Skin of body (tissue), 3 donors: ENCODE measurements at places on chromosomes 13 and 19. TPM values are rescaled to one million over a fixed set of nuclear protein-coding genes. Genes with fewer than 3 reads are reported as not detected.

GRCh38 chr19:46537136-46538097 lies 41.8 kb upstream of the PNMA8B start:
- no peak for DNase-seq

DNA sequence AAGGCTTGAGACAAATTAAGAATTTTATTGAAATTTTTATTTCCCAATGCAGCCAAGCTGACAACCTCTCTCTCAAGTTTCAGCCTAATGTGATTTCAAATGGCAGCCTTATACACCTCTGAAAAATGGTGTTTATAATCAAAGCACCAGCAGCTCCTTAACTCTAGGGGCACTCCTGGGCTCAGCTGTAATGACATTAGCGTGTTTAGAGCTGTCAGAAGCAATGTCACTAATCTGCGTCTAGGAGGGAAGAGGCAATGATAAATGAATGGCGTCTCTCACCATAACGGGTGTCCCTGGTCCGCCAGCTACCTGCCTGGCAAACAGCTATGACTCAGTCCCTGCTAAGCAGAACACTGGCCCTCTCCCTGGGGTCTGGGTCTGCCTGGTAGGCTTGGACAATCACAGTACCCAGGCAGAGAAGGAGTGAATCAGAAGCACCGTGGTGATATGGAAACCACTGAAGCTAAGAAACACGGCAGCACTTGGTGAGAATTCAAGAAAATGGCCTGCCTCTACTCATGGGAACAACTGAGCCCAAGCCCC lies 131.8 kb upstream of the VSTM2B start:
- no peak for DNase-seq

DNA sequence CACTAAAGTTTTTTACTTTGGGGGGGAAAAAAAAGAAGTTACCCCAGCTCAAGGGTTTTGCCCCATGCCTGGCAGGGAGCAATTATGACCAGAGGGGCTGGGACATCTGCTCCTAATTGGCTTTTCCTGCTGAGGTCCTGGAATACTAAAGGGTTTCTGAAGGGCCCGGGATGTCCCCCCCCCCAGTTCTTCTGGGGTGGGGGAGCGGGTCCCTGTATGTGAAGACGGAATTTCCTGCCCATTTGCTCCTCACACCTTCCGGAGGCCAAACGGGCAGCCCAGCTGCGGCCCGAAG lies 1.1 kb upstream of the DLL3 start:
- DNase-seq = no peak

- DNase-seq = peak; percentile 33
Measured at GRCh38 chr13:111114362-111115060, 599 bp upstream of the ARHGEF7 start.

DNA sequence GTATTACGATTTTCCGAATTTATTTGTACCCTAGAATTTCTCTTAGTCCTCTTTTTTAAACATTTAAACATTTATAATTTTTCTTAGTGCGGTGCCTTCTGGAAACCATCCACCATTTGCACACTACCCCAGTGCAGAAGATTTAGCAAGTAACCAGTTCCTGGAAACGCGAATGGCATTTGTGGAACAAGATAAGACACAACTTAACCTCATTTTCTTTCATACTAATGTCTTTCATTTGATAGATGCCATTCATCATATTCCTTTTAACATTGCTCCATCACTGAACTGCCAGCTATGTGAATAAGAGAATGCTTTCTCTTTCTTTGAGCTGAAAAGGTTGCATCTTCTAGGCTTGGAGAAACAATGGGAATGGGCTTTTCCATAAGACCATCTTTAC lies 6.8 kb downstream of the FRY start:
- DNase-seq = no peak

DNA sequence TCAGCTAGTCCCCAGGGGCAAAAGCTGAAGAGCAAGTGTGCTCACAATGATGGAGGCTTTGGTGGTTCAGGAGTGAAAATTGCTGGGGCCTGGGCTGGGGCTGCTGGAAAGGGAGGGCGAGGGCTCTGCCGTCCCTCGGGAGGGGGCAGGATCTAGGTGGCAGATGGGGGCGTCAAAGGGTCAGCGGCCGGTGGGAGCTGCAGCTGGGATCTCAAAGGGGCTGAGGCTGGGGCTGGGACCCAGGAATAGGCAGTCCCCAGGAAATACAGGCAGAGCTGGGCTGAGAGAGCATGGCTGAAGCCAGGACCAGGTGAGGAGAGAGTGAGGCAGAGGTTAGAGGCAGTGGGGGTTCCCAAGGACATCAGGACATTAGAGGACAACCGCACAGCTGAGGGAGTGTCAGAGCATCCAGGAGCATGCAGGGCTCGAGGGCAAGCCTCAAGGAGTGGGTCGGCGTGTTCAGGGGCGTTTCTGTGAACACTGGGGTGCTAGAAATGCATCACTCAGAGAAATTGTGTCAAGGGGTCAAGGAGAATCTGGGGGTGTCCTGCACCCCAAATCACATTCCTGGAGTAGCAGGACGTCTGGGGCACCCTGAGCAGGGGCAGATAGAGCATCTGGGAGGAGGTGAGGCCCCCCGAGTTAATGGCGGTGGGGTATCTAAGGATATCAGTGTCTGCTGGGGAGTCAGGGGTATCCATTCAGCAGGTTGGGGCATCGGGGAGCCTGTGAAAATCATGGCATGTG lies 1.2 kb upstream of the SYNE4 start:
- DNase-seq = no peak

DNA sequence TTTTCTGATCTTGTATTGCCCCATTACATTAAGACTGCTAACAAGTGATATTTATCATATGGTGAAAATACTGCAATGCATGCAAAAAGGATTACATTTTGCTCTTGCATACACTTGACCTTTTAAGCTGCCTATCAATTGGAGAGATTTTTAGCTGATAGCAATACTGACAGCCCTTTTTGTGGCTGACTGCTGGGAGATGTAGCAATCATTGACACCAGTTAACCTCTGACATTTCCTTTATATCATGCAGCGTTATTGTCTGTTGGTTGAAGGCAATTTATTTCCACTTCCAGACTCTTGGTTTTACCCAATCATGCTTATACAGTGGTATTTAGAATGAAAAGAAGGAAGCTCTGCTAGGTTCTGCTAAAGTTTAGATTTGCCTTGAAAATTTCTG lies 364.0 kb downstream of the LMO7 start:
- no peak for DNase-seq

DNA sequence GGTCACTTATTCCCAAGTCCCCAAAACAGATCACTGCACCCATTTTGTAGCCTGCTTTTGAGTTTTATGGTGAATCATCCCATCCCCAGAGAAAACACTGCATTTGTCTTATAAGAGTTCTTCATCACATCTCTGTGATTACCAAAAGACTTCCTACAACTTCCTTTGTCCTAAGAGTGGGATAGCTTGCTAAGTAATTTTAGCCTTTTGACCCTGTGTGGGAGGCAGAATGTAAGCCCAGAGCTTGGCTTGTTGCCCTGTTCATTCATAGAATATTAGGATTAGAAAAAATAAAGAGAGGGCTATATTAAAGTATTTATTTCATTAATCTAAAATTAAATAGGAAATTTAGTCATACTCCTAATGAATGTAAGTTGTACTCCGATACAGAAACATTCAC lies 213.3 kb downstream of the MZT1 start:
- no peak for DNase-seq

DNA sequence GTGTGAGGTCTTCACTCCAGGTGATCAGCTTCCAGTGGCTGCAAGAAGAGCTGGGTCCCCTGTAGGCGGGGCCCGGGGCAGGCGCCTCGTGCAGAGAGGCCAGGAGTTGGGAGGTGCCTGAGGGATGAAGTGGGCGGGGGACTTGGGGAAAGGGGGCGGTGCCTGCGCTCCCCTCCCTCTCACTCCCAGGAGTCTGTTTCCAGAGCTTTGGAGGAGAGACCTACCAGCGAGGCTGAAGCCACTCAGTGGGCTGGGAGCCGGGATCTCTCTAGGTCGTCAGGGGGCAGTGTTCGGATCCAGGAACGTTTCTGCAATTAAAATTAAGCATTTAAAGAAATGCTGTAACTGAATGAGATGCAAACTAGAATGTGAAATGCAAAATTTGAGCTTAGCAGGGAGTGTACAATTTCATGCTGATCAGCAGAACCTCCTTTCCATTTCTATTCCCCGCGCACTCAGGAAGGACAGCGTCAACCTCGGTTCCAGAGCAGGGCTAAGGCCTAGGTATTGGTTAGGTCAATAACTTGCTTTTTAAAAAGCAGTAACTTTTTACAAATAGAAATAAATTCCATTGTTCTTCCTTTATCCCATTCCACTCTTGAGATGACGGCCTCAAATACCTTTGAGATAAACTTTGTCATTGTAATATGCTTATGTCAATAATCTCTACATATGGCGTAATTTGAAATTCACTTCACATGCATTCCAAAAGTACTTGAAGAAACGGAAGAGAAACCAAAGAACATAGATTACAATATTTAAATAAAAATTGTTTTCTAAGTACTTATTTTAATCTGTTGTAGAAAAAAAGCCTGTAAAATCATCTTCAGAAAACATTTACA lies 11.6 kb downstream of the ZNF160 start:
- no peak for DNase-seq

- DNase-seq = no peak
Measured at GRCh38 chr13:25490236-25490635, 118.5 kb downstream of the ATP8A2 start.

GRCh38 chr19:21593934-21594820 lies 88.8 kb downstream of the ZNF429 start:
- no peak for DNase-seq

- DNase-seq = no peak
Measured at GRCh38 chr13:99829593-99830239, 141.9 kb downstream of the ZIC5 start.

DNA sequence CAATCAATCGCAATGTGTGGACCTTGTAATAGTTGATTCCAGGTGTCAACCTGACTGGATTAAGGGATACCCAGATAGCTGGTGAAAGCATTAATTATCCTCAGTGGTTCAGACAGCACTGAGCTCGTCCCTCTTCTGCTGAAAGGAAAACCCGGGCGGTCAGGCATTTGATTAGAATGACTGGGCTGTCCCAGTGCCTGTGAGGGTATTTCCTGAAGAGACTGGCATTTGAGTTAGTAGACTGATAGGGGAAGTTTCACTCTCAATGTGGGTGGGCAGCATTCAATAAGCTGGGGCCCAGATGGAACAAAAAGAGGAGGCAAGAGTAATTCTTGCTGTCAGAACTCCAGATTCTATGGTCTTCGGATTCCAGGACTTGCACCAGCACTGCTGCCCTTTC lies 31.9 kb downstream of the KPNA3 start:
- no peak for DNase-seq

DNA sequence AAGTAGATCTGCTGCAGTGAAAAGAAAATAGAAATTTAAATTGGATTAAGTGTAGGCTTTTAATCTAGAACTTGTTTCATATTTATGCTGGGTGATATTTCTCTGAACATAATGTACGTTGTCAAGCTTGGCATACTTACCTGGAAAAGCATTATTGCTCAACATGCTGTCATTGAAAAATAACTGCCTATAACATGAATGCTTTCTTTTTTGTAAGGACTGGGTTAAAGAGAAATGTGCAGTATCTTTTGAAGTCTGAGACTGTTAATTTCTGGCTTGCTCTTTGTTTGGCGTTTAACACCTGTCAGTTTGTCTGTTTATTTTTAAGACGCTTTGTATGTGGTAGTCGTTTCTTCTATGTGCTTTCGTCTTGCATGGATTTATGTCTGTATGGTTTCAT lies 175.2 kb downstream of the LMO7 start:
- no peak for DNase-seq

DNA sequence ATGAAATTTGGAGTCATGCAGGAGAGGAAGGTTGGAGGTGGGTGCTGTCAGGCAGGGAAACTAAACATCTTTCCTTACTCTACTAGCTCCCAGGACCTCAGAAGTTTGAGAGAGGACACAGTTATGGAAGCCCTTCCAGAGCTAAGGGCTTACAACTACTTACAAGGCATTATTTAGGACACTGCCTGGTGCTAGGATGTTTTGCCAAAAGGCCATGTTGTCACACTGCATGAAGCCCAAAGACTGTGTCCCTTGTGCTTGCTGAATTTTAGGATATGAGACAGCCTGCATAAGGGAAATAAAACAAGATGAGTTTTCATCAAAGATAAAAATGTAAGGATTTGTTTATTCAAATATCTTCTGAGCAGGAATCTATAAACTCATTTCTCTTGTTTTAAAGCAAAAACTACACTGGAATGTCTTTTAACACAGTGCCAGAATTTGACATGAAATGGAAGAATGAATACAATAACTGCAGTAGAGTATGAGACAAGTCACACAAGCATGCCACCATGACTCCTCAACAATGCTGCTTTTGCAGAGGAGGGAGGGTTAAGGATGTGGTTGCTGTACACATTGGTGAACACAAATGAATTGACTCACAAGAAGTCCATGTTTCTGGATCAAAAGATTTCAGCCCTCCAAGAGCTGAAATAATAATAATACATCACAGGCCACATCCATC lies 258.4 kb downstream of the SPRY2 start:
- no peak for DNase-seq

- no peak for DNase-seq
Measured at GRCh38 chr19:50398675-50399367, 14.7 kb downstream of the POLD1 start.

DNA sequence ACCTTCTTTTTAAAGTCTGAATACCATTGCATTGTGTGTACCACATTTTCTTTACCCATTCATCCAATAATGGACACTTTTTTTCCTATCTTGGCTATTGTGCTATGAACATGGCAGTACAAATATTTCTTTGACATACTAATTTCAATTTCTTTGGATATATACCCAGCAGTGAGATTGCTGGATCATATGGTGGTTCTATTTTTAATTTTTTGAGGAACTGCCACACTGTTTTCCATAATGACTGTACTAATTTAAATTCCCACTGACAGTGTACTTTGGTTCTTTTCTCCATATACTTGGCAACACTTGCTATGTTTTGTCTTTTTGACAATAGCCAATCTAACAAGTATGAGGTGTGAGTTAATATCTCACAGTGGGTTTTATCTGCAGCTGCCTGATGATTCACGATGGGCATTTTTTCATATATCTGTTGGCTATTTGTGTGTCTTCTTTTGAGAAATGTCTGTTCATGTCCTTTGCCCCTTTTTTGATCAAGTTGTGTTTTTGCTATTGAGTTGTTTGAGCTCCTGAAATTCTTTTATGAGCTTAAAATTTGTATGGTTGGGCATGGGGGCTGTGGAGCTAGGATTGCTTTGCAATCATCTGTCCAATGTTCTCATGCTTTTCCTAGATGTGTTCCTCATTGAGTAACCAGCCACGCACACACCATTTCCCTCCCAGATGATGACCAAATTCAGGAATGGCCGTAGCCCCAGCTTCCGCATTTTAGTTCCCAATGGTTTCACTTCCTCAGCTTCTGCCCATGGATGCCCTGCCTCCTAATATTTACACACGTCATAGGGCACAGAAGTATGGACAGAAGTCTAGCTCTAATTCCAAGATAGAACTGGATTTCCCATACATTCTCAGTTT lies 380.0 kb upstream of the SGCG start:
- DNase-seq = no peak

C19orf67 gene
- not detected for total RNA-seq

TNFAIP8L1 gene
- 5.0 TPM for total RNA-seq

FGF9 gene
- 0.99 TPM for total RNA-seq

TLE6 gene
- 0.79 TPM for total RNA-seq

ZNF723 gene
- total RNA-seq = not detected

TPTE2 gene
- not detected for total RNA-seq

GADD45GIP1 gene
- total RNA-seq = 13.9 TPM

RBM42 gene
- total RNA-seq = 21.8 TPM

ZNF571 gene
- 7.4 TPM for total RNA-seq

CATSPERD gene
- not detected for total RNA-seq

ERICH6B gene
- not detected for total RNA-seq
